ENCODE measurements at places on chromosomes 11 and 22.

DNA sequence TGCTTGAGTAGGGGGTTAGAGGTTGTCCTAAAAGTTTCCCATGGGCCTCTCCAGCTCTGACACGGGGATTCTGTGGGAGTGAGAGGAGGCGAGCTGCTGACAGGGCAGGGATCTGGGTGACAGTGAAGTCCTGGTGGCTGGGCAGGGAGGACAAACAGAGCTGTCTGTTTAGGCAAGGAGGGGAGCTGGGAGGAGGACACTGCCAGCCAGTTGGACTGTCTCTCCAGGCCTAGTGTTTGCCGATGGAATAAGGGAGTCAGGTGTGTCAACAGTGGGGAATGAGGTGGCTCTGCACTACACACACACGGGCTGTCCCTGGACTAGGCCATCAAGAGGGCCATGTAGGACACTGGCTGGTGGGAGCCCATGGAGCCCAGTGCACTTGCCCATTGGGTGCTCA lies 20.6 kb upstream of the SYT7 start:
- no peak for DNase-seq

- DNase-seq: no peak
Observed at GRCh38 chr22:49899530-49899929, 18.7 kb downstream of the ALG12 start.

- DNase-seq: no peak
Observed at GRCh38 chr11:85947431-85948272, 92.5 kb downstream of the CCDC83 start.

- DNase-seq: no peak
Observed at GRCh38 chr11:65633390-65634108, 4.4 kb upstream of the SIPA1 start.

- DNase-seq: no peak
Observed at GRCh38 chr11:13262096-13262495, 15.5 kb upstream of the BMAL1 start.

- no peak for DNase-seq
Observed at GRCh38 chr11:75547617-75548058, 14.4 kb upstream of the SERPINH1 start.

DNA sequence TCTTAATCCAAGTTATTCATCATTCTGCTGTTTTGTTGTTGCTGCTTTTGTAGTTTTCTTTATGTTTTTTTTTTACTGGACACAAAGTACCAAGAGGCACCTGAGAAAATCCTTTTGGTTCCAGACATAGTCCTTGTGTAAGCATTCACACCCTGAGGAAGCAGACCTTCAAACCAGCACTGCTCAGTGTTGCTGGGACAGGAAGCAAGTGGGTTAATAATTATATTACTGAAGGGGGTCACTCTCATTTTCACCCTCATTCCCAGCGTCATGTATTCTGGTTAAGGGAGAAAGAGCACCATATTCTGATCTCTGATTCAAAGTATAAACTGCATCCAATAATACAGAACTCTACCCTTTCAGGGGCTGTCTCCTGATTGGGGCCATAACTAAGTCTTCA lies 5.9 kb upstream of the ALKBH3 start:
- DNase-seq: no peak

GRCh38 chr11:38543311-38543710 lies 1945.3 kb upstream of the RAG2 start:
- DNase-seq: no peak

DNA sequence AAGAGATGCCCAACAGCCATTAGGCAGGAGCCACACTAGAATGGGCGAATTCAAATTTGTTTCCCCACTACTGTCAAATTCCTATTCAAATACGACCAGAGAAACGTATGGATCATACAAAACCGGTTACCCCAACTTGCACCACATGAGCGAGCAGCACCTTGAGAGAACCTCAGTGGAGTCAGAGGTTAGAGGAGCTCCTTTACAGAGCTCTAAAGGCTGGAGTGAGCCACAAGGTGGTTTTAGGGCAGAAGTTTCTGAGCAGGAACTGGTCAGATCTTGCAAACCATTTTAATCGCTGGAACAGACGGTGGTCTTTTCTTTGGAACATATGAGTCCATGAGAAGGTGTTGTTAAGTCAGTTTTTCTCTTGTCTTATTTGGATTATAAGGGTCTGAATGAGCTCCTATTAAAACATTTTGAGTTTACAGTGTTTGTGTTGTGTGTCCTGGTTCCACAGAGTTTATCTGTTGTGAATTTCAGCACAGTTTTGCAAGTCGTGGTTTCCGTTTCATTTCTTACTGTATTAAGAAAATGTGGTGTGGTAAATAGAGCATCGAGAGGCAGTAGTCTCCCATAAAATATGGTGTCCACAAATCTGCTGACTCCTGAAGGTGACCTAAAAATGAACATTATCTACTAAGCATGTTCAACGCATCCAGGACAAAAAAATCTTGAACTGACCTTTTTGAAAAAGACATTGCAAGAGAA lies 471.7 kb downstream of the NTM start:
- no peak for DNase-seq

- DNase-seq: no peak
Observed at GRCh38 chr11:69401715-69402114, 79.7 kb upstream of the LINC01488 start.

DNA sequence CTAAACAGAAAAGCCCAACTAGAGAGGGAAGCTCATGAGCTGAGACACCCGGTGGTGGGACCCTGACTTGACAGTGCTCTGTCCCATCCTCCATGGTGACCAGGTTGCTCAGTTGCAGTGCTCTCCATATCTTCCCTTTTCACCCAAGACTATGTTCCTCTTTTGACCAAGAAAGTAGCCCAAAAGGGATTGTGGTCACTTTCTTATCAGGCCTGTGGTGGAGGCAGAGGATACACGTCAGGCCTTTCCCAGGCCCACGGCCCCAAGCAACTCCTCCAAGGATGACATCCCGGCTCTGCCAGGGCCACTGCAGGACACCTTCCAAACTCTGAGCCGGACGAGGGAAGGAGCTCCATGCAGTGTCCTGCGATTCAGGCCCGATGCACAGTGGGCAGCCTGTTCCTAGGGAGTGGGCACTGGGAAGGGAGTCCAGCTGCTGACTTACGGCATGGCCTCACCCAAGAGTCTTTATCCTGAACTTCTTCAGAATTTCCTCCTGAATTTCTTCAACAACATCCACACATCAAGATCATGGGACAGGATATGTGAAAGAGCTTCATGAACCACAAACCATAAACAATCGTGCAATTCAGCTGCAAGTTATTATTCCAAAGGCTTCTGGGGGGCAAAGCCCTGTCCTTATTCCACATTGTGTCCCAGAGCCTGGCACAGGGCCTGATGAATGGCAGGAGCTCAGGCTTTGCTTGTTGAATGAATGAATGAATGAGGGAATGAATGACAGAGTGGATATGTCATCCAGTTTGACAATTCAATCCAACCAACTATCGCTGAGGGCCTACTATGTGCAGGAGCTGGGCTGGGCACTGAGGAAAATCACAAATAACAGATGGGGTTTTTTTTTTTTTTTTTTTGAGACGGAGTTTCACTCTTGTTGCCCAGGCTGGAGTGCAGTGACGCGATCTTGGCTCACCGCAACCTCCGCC lies 36.0 kb upstream of the MYH9 start:
- no peak for DNase-seq

GRCh38 chr22:49705216-49705971 lies 122.3 kb downstream of the BRD1 start:
- DNase-seq: no peak
